ENCODE measurements at places on chromosomes 5 and 9. TPM values are rescaled to one million over a fixed set of nuclear protein-coding genes. Genes with fewer than 3 reads are reported as not detected.

GRCh38 chr5:163908253-163908652, 402.8 kb downstream of the MAT2B start:
- DNase-seq: no peak

Gene DEPDC1B
- 16.9 TPM for total RNA-seq

Gene OLFM1
- 3.6 TPM for total RNA-seq

DNA sequence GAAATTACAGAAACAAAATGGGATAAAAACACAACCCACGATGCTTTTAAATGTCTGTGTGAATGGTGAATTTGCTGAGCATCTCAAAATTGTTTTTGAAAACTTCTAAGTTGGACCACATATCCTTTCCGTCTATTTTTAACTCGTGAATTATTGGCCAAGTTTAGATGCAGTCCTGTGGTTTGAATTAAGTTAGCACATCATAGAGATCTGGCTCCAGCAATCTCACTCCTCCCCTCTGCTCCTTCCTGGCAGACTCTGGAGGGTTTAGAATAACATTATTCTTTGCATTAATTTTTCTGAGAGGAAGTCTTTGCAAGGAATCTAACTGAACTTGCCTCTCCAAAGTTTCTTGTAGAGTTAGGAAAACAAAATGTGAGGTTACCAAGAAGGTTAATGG, 14.5 kb upstream of the ANKRD55 start:
- DNase-seq: peak; percentile 93

- no peak for DNase-seq
Observed at GRCh38 chr9:35436933-35437332, 53.0 kb upstream of the RUSC2 start.

Gene ITGA1
- total RNA-seq: 374 TPM

DNA sequence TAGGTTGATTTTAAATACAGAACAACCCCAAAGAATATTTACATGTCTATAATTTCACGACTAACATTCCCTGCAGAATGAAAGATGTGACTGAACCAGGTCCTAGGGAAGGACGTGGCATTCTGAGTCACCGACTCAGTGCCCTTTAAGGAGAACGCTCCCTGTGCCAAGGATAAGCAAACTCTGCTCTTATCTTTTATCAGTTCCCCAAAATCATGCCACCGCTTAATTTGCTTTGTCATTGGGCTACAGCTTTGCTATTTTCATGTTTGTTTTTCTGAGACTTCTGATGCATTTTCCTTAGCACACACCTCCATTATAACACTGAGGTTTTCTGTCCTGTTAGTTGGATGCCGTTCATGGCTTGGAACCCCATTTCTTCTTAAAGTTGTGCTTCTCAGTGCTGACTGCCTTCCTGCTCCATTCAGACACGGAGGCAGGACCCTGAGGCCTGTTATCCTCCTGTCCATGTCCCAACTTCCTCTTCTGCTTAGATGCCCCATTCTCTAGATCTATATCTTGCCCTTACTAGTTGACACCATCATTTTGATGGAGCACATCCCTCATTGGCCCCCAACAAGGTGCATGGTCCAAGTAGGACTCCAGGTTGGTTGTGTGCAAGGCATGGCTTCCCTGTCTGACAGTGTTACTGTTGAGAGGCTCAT, 11.2 kb upstream of the SEMA4D start:
- no peak for DNase-seq

GRCh38 chr5:22591461-22591860, 261.7 kb downstream of the CDH12 start:
- DNase-seq: no peak

GRCh38 chr9:122337556-122337929, 33.3 kb upstream of the PTGS1 start:
- DNase-seq: no peak

- DNase-seq: no peak
Observed at GRCh38 chr5:141870871-141871270, 7.3 kb downstream of the PCDH1 start.

Gene SLC4A9
- not detected for total RNA-seq

GRCh38 chr5:176716320-176716719, 69.0 kb downstream of the TSPAN17 start:
- DNase-seq: peak; percentile 74

- no peak for DNase-seq
Observed at GRCh38 chr5:13695076-13695712, 249.3 kb downstream of the DNAH5 start.

GRCh38 chr9:131103024-131103423, 6.7 kb downstream of the AIF1L start:
- no peak for DNase-seq

Gene PDE6A
- total RNA-seq: 5.3 TPM

Gene LURAP1L
- total RNA-seq: 30.8 TPM

DNA sequence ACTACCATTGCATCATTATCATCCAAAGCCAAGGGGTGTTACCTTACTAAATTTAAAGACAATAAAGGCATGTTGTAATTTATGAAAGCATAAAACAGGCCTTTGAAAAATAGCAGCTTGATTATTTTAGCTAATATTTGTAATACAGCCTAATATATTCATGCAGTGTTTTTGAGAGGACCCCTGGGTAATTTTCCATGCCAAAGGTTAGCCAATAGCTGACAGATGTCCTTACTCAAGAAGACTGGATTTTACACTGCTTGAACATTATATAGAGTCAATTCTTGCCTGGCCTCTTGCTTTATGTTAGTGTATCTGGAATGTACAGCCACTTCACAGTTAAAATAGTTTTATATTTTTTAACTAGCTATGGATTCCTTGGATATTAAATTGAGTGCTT, 337.8 kb upstream of the PAPPA start:
- DNase-seq: no peak

Gene SAXO1
- total RNA-seq: 1.9 TPM

- no peak for DNase-seq
Observed at GRCh38 chr9:37273595-37273994, 148.9 kb upstream of the GRHPR start.

- no peak for DNase-seq
Observed at GRCh38 chr9:1013021-1013420, 36.6 kb downstream of the DMRT3 start.

DNA sequence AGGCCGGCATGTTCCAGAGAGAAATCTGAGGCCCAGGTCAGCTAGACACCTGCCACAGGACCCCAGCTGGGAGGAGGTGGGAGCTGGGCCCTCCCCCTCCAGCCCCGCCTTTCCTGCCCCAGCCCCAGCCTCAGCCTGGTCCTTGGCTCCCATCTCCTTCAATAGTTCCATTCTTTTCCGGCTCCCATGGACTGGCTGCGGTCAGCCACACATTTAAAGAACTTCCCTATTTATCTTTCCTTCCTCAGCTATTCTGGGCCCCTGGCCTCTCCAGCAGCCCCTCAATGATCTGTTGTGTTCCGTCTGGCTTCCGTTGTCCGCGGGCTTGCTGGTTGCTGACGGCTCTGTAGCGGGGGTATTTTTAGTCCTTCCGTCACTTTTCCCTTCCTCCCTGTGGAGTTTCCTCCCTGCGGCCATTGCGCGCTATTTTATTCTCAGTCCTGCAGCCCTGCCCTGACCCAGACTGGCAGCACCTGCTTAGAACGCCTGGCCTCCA, 73.8 kb downstream of the AMBP start:
- peak; percentile 76 for DNase-seq

Gene KCNN2
- 3.9 TPM for total RNA-seq

GRCh38 chr5:136598802-136599404, 233.6 kb upstream of the TRPC7 start:
- DNase-seq: no peak

DNA sequence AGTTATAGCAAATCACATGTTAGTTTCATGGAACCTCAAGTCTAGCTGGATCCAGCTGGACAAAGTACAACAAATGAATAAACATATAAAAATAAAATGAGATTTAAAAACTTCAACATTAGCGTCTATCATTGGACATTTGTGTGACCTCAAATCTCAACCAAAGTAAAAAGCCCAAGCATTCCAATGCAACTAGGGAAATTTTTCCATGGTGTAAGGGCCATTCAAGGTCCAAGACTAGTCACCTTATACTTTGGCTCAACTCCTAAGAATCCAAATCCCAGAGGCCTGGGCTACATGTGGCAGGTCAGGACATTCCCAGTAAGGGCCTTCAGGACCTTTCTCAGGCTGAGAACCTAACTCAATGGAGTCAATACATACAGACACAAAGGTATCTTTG, 137.4 kb upstream of the DMAC1 start:
- no peak for DNase-seq

GRCh38 chr9:114994768-114995167, 64.4 kb upstream of the TNFSF8 start:
- no peak for DNase-seq

GRCh38 chr5:67020096-67020615, 176.4 kb downstream of the CD180 start:
- DNase-seq: no peak

Gene RICTOR
- total RNA-seq: 97.7 TPM

Gene CDKN2A
- 0.96 TPM for total RNA-seq

Gene ACSL6
- 11.6 TPM for total RNA-seq

Gene EQTN
- total RNA-seq: not detected

DNA sequence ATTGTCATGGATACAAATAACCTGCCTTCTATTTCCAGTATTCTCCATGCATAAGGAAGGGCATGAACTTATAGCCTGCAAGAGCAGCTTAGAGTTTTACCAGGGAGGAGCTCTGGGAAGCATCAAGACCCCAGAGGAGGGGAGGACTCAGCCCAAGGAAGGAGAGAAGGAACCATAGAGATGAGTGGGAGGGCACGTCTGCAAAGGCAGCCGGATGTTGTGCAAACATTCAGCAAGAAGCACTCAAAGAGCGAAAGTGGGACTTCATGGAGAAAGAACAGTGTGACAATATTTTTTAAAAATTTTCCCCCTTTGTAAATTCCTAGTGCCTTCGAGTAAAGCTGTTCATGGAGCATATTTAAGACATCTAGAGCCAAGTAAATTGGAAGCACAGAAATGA, 270.1 kb upstream of the PTGER4 start:
- DNase-seq: no peak

DNA sequence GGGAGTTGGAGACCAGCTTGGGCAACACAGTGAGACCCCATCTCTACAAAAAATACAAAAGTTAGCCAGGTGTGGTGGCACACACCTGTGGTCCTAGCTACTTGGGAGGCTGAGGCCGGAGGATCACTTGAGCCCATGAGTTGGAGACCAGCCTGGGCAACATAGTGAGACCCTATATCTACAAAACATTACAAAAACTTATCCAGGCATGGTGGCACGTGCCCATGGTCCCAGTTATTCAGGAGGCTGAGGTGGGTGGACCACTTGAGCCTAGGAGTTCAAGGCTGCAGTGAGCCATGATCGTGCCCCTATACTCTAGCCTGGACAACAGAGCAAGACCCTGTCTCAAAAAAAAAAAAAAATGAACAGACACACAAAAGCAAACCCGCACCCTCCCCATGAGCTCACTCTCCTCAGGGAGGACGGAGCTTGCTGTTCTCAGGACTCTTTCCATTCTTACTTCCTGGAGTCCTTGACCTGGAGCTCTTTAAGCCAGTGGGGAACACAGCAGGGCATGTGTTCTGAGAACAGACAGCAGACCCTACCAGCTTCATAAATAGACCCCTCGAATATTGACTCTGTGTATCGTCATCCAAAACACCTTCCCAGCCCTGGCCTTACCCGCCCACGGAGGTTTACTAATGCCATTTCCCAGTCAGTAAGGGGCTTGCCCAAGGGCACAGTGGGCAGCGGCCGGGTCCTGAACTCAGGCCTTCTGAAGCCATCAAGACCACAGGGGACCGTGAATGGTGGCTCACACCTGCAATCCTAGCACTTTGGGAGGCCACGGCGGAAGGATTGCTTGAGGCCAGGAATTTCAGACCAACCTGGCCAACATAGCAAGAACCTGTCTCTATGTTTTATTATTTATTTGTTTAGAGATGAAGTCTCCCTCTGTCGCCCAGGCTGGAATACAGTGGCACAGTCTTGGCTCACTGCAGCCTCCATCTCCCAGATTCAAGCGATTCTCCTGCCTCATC, 11.1 kb downstream of the PTGES2 start:
- no peak for DNase-seq

- no peak for DNase-seq
Observed at GRCh38 chr9:112570671-112571167, 84.1 kb downstream of the KIAA1958 start.

DNA sequence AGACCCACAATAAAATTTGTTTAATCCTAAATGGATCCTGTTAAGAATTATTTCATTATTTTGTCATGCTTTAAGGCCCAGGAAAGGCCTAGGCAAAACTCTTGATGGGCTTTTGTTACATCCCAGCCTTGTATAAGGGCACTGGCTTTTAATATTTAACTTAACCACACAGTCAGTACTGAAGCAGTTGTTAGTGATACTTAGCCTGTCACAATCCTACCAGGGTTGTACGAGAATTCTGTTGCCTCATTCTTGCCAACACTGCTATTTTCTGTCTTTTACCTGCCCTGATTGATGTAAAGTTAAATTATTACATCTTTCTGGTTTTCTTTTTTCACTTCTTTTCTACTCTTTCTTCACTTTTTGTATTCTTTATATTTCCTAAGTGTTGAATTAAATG, 10.9 kb downstream of the ZNF169 start:
- no peak for DNase-seq

DNA sequence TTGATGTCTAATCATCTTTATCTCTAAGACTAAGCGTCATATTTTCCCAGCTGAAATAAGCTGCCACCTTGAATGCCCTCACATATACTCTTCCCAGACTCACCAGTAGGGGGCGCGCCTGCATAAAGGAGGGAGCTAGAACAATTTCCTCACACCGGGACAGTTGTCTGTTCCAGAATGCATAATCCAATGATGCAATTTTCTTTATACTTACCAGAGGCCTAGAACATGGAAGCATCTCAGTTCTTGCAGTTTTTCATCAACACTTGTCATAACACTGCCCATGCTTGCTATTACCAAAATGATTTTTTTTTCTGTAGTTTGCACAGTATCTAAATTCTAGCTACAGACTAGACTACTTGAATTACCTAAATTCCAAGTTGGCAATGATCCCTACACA, 203.9 kb downstream of the FRMD3 start:
- DNase-seq: peak; percentile 86

DNA sequence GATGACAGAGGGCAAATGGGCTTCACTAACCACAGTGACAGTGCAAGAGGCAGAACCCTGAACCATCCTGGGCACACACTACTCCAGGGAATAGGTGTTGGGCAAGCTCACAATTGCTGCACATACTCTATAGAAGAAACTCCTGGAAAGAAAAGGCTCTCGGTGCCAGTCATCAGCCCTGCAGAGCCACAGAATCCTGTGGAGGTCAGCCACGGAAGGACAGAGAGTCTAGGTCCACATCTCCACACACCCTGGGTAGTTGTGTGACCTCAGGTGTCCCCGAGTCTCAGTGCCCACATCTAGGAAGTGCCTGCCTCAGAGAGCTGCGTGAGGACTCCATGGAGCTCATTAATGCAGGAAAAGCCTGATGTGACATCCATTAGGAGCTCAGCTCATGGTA, 16.0 kb upstream of the ANGPTL2 start:
- DNase-seq: no peak

GRCh38 chr9:76859860-76860259, 46.1 kb downstream of the PRUNE2 start:
- no peak for DNase-seq

- DNase-seq: peak; percentile 44
Observed at GRCh38 chr5:135239453-135240282, 159.4 kb downstream of the MACROH2A1 start.
